LoVo (cell line): ENCODE measurements at places on chromosomes 16 and 17.

- no peak for DNase-seq
Measured at GRCh38 chr17:64947152-64947551, 27.9 kb upstream of the LRRC37A3 start.

DNA sequence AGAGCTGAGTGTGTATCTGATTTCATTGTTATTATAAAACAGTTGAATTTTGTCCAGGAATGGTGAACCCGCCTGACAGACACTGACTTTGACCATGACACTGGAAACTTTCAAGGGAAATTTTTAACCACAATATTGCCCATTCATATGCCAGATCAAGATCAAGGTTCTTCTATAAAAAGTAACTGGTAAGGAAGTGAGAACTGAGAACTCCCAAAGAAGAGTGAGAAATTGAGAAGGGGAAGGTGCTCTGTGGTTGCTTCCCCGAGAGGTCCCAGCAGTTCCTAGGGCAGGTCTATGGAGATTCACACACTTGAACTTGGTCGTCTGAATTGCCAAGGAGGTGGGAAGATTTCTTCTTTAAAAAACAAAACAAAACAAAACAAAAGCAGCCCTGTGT is 27.3 kb downstream of the SLC6A4 start:
- DNase-seq, result no peak

- DNase-seq, result no peak
Measured at GRCh38 chr17:44677136-44677535, 12.4 kb downstream of the CCDC43 start.

- no peak for DNase-seq
Measured at GRCh38 chr16:8346294-8346693, 244.0 kb downstream of the TMEM114 start.

- no peak for DNase-seq
Measured at GRCh38 chr16:89826531-89827382, 1.5 kb upstream of the SPIRE2 start.

DNA sequence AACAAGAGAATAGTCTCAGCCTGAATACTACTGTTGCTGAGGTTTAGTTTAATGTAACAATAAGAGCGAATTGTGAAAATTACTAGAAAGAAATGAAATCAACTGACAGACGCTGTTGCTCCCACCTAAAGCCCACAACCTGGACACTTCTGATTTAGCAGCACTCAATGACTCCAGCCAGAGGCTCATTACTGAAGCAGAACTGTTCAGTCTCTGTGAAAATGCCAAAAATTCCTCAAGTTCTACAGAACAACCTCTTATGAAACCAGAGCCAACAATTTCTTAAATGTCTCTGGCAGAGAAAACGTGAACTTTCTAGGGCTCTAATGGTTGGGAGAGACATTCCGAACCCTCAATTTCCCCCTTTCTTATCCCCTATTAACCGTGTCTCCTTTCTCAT is 9.9 kb downstream of the PSME3IP1 start:
- DNase-seq, result no peak
